ENCODE measurements at places on chromosomes 11 and 22.

DNA sequence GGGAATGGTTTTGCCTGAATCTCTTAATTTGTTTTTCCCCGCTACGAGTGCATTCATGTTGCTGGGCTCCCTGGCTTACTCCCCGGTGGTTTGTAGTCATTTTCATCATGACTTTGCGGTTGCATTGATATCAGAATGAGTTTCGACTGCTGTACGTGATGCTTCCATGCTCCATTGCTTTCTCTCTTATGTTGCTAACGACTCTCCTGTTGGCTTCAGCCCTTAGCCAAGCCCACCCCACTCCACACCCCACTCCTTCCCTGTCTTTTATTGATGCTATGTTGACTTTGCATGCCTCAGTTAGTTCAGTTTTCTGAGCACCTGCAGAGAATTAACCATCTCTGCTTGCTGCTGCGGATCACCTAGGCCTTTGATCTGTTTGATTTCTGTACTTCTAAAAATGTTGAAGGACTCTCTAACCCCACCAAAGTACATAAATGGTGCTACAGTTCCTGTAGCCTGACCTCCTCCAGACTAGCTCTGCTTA lies 65.3 kb downstream of the ARFGAP2 start:
- no peak for DNase-seq

- no peak for DNase-seq
Observed at GRCh38 chr22:45977551-45978274, 751 bp upstream of the WNT7B start.

GRCh38 chr11:66541892-66542291 lies 4.0 kb downstream of the ZDHHC24 start:
- no peak for DNase-seq

DNA sequence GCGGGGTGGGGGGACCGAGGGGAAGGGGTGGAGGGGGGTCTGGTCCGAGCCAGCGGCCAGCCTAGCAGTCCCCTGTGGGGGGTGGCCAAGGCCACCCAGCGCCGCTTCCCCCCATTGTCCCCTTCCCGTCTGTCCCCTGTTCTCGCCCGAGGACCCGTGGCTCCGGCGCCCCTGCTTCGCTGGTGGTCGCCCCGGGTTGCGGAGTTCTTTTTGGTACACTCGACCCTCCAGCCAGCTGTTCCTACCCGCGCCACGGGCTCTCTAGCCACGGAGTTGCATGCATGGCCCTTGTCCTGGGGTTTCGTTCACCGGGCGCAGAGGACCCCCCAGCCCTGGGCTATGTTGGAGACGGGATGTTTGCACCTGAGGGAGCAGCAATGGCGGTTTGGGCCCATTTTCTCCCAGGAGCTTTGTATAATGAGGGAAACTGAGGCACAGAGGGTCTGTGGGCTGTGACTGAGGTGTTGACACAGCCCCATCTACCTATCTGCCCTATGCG lies 489 bp downstream of the RNF214 start:
- DNase-seq, result peak; percentile 57

- DNase-seq, result no peak
Observed at GRCh38 chr22:43919106-43919973, 4.3 kb upstream of the PNPLA3 start.

- no peak for DNase-seq
Observed at GRCh38 chr11:100581318-100581717, 105.8 kb upstream of the ARHGAP42 start.

DNA sequence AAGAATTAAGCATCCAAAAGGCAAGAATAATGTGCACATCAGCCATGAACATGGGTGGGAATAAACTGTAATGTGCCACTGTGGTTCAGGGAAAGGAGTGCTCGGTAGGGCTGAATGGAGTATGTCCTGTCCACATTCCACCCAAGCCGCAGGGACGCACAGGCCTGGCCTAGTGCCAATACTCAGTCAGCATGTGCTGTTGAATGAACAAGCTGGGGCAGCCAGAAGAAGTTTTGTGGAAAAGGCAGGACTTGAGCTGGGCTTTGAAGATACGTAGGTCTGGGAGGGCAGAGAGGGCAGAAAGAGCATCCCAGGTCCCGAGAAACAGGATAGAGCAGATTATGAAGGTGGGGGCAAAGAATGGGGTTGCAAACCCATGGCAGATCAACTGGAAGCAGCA lies 60.0 kb upstream of the PLET1 start:
- DNase-seq, result no peak

GRCh38 chr11:92552942-92553341 lies 328.3 kb downstream of the FAT3 start:
- DNase-seq, result peak; percentile 49

GRCh38 chr11:119490253-119491006 lies 67.5 kb upstream of the THY1 start:
- DNase-seq, result no peak

GRCh38 chr11:68584097-68584496 lies 100.2 kb upstream of the GAL start:
- peak; percentile 96 for DNase-seq

GRCh38 chr11:8257003-8257664 lies 6.5 kb downstream of the LMO1 start:
- DNase-seq, result no peak

DNA sequence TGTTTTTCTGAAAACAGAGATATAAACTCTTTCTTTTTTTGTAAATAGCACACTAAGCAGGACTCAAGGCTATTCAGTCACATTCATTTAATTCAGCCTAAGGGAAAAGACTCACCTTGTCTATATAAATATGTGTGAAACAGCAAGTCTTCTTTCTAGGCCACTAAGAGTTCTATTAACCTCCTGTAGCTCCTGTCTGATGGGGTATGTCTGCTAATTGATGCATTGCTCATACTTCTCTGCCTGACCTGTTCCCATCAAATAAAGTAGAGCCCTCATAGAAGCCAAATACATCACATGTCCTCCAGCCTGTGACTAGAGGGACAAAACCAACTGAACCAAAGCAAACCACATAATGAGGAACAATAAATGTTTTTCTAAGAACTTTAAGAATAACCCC lies 68.2 kb downstream of the MSANTD4 start:
- DNase-seq, result no peak

DNA sequence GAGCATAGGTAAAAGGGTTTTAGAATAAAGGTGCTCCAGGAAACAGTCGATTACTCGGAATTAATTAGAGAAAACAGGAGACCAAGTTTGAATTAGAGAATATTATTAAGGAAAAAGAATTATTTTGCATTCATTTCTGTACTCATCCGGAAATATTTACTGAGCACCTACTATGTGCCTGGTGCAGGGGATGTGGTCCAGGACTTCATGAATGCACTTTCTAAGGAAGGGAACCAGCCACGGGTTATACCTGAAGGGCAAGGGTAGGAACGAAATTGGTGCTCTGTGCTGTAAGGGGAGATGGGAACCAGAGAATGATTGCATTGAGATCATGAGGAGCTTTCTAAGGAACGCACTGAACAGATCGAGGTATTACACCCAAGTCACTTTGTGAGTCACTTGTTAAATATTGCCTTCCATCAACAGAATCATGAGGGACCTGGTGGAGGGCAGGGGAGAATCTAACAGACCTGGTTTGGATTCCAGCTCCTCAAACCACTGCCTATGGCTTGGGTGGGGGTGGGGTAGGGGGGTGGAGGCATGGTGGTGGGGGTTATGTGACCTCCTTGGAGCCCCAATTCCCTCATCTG lies 40.9 kb downstream of the C11orf96 start:
- no peak for DNase-seq

- no peak for DNase-seq
Observed at GRCh38 chr11:120522736-120523135, 11.2 kb downstream of the GRIK4 start.

GRCh38 chr22:47822422-47822821 lies 1060.0 kb downstream of the TBC1D22A start:
- DNase-seq, result no peak

DNA sequence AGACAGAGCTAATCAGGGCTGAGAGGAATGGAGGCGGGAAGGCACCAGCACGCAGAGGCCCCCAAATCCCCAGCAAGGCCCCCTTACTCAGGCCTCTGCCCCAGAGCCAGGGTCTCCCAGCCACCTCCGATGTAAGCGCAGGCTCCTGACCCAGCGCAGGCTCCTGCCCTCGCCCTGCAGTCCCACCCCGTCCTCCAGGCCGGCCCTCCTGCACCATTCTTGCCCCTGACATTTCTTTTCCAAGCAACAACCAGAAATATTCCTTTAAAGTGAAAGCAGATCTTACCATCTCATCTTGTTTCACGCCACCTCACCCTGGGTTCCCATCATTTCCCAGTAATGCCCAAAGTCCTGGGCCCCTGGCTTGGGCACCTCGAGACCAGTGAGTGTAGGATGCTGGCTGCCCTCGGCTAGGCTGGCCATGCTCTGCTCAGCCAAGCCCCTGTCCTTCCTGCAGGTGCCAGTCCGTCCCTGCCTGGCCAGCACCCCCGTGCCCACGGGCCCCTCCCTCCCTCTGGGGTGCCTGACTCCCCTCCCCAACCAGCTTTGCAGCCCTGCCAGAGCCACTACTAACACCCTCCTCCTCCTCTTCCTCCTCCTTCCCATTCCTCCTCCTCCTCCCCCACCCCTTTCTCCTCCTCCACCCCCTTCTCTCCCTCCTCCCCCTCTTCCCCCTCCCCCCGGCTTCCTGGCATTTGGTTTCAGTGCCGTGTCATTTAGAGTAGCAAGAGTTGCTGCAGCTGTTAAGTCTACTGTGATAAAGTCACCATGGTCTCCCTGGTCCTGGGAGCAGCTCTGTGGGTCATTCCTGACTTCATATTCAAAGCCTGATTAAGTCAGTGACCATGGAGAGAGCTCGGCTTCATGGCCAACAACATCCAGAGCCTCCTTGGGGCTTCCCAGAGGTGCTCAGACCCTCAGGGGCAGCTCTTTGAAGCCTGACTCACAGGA lies 78.7 kb downstream of the PIWIL3 start:
- peak; percentile 73 for DNase-seq

GRCh38 chr11:11074686-11075335 lies 217.0 kb upstream of the ZBED5 start:
- DNase-seq, result no peak

- DNase-seq, result no peak
Observed at GRCh38 chr11:106690923-106691322, 327.4 kb downstream of the GUCY1A2 start.

DNA sequence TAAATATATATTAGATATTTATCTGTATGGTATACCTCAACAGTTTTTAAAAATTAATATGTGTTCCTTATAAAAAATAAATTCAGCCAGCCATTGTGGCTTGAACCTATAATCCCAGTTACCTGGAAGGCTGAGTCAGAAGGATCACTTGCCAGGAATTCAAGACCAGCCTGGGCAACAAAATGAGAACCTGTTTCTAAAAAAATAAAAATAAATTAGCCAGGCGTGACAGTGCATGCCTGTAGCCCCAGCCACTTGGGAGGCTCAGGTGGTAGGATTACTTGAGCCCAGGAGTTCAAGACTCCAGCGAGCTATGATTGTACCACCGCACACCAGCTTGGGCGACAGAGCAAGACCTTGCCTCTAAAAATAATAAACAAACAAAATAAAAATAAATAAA lies 54.9 kb downstream of the PHF21A start:
- no peak for DNase-seq

DNA sequence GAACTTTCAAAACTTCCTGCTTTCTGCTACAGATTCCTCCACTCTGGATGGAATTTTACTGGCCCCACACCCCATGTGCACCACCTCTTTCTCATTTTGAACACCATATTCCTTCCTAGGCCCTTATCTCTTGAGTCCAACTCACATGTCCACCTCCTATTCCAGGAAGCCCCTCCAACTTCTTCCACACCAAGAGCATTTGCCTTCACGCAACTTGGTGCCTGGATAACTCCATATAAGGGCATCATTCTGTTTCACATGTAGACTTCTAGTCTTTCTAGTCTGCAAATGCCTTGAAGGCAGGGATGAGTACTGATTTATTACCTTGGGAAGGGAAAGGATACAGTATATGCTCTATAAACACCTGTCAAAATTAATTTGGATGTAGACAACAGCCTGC lies 17.5 kb downstream of the GAB2 start:
- DNase-seq, result peak; percentile 96

- no peak for DNase-seq
Observed at GRCh38 chr11:96207459-96208449, 135.2 kb downstream of the MAML2 start.

DNA sequence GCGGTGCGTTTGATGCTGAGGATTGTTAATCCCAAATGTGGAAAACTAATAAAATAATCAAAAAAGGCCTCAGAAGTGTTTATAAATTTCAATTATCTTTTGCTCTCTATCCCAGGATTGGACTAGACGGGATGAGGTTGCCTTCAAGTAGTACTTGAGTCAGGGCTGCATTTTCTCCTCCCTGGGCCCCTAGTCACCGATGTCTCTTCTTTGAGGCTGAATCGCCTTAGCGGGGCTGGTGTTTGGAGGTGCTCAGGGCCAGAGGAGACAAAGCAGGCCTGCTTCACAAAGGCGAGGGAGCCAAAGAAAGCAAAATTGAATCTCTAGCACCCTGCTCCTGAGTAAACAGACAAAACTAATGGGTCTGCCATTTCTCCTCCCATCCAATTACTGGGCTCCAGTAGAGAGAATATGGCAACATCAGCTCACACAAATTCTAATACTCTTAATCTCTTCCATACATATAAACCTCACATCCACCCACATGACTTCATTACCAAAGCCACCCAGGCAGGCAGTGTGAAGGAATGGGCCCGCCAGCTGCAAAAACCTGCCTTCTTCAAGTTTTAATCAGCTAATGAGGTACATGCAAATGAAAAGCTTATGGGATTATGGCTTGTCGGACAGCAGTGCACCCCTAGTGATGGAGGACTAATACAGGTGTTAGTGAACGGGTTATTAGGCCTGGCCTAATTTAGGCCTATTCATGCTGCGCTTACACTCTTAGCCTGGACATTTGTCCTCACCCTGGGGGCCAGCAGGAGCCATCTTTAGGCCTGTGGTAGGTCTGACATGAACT lies 52.7 kb upstream of the HTATIP2 start:
- DNase-seq, result no peak

DNA sequence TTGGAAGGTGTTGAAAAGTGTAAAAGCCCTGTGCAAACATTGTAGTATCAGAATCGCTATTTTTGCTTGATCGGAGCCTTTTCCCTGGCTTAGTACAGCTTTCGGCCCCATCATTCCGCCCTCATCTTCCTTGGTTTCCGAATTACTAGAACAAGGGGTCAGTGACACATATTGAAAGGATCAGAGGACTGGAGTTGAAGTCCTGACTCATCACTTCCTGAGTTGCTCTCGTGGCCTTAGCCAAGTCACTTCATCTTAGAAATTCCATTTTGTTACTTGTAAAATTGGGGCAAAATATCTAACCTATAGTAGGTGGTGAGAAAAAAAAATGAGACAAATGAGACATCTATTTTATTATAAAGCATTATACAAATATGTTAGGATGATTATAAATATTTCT lies 375.0 kb downstream of the NTM start:
- no peak for DNase-seq
